Stimulated activated CD8-positive, alpha-beta memory T cell treated with anti-CD3 and anti-CD28 coated beads, Interleukin-15, amount 100 ng/mL, for 4 hours (primary cell): ENCODE measurements at places on chromosomes 5 and 9.

- no peak for DNase-seq
Observed at GRCh38 chr9:82736126-82736525, 326.8 kb downstream of the RASEF start.

GRCh38 chr9:14345354-14346230 is 31.7 kb upstream of the NFIB start:
- no peak for DNase-seq

DNA sequence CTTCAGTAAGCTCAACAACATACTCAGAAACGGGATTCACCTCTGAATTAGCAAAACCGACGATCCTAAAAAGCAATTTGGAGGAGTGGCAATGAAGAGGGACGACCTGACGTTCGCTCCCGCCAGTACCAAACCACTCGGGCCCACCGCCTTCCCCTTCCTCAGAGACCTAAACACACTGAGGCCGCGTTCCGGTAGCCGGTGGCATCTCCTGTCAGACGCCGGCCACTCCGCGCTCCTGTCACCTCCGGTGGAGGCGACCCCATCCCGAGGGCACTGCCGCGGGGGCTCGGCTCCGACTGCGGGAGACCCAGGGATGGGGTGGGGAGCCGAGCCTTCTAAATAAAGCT is 617 bp downstream of the PPP6C start:
- no peak for DNase-seq

DNA sequence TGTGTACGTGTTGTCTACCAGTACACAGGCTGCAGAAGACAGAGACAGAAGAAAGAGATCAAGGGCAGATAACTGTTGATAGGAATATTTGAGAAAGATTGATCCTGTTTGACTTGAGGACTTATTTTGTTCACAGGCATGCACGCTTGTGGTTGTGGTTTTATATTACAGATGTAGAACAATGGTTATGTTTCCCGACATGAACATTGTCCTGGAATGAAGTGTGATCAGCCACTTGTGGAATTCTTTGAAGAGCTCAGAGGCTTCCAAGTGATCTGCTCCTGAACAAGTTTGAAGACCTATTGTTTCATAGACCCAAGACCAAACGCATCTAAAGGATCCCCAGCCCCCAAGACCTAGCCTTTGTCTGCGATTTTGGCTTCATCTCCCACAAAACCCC is 13.7 kb downstream of the TEX53 start:
- DNase-seq: no peak

- DNase-seq: no peak
Observed at GRCh38 chr5:35162848-35163709, 67.2 kb downstream of the PRLR start.

GRCh38 chr5:101897914-101898313 is 398.2 kb downstream of the SLCO4C1 start:
- DNase-seq: no peak

DNA sequence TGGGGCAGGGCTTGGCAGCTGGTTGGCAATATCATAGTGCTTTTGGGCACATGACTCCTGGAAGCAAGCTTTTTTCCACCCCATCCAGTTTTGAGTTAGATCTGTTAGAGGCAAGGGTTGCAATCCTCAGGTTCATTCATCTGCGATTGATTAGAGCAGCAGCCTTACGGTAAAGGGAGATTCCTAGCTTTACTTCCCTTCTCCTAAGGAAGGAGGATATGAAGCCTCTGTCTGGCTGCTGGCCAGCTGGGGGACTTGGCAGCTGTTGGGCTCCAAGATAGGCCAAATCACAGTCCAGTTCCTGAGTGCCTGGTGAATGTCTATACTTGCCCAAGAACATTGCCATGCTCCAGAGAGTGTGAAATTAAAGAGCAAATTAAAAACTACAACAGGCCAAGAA is 113.4 kb upstream of the CCNH start:
- no peak for DNase-seq

DNA sequence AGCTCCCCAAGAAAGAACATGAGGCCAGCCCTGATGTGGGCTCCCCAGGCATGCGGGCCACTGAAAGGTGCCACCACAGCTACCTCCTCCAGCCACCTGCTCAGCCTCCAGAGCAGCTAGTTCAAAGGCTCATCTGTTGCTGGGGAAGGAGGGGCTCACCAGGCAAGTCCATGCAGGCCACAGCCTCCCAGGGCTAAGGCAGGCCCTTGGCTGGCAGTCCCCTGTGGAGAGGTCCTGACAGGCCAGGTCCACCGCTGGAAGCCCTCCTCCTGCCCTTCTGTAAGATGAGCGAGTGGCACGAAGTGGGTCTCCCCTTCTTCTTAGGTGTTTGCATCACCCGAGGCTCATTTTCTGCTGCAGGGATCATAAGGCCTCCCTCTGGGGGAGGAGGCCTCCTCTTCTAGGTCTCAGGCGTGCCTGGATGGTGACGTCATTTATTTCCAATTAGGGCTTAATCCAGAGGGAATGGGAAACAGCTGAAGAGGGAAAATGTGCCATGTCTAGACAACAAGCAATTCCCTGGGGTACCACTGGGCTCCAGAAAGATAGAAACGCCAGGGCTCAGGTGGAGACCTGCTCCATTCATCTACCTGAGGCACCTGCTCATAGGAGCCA is 91.6 kb downstream of the CFAP90 start:
- DNase-seq: no peak

GRCh38 chr9:78288214-78288892 is 8.6 kb upstream of the PSAT1 start:
- DNase-seq: no peak

DNA sequence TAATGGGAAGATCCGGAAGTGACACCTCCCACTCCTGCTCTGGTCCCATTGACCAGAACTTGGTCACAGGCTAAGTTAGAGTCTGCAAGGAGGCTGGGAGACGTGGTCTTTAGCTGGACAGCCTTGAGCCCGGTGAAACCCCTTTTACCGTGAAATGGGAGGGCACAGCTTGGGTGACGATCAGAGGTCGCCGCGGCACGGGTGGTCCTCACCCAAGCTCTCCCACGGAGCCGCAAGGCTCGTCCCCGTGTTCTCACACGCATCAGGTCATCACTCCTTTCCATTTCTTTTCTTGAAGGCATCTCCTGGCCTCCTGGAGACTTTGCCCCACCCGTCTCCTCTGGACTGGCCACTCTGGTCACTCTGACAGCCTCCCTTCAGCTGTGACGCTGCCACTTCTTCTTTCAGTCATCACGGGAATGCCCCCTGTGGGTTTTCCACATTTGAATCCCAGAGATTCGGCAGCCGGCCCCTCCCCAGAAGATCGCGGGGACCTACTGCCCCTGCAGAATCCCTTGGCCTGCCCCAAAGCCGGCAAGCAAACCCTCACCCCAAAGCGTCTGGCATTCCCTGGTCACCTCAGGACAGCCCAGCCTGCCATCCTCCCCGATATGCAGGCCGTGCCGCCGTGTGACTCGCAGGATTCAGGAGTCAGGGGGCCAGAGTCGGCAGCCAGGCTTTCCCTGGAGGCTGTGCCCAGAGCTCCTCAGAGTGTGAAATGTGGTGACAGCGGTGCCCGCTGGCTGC is 18.9 kb upstream of the EGFL7 start:
- DNase-seq: no peak

DNA sequence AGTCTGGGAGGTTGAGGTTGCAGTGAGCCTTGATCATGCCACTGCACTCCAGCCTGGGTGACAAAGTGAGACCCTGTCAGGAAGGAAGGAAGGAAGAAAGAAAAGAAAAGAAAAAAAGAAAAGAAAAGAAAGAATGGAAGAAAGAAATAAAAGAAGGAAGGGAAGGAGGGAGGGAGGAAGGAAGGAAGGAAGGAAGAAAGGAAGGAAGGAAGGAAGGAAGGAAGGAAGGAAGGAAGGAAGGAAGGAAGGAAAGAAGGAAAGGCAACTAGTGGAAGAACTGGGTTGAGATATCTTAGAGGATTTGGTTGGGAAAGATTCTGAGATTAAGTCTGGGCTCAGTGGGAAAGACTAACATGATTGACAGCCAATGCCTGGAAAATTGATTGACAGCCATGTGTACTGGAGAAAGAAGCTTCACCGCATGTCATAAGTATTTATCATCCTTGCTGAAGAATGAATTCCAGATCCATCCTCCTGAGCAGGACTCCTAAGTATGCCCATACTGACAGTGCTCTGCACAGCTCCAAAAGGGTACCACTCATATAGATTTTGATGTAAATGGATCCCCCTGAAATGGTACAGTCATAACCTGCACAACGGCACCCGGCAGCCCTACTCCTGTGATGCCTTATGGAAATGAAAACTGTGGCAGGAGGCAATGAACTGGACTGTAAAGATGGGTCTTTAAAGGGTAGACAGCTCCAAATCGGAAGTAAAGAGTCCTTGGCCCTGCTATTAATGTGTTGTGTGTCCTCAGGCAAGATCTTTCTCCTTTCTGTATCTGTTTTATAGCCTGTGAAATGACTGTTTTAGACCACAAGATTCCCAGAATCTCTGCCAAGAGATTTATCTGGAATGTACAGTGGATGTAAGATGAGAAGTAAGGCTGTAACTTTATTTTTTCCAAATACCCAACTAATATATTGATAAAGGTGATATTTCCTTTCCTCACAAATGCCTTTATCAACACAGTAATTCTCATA is 16.9 kb upstream of the ADRA1B start:
- no peak for DNase-seq

GRCh38 chr5:128876569-128877382 is 88.5 kb upstream of the SLC27A6 start:
- DNase-seq: no peak

- DNase-seq: no peak
Observed at GRCh38 chr9:131813116-131813515, 73.2 kb upstream of the RAPGEF1 start.

DNA sequence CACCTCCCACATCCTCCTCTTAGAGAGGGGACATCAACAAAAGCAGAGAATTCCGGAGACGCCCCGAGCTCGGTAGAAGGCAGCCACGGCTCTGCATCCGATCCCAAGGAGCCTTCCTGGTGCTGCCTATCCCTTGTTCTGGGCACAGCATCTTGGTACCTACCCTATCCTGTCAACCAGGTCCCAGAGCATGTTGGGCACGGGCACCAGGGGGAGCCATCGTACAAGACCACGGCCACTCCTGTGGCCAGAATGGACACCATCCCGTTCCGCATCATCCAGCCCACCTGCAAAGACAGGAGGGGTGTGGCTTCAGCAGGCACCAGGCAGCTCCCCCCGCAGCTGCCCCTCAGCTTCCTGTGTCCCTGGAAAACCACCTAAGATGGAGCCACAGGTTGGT is 62.7 kb upstream of the ZNF354A start:
- DNase-seq: no peak

DNA sequence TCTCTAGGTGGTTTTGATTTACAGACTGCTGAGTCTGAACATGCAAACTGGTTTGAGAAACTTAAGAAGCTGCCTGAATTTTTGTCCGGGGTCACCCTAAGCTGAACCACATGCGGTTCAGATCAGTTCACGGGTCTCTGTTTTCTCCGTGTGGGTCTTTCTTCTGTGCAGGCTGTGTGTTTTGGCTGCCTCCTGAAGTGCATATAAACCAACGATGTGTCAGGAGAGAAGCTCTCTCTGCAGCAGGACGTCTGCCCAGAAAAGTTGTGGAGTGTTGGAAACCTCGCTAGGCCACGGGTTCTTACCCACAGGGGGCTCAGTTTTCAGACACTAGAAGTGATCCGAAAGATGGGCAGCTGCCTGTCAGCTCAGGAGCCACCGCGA is 364.2 kb downstream of the IRX2 start:
- DNase-seq: no peak

- no peak for DNase-seq
Observed at GRCh38 chr5:31913808-31914207, 260.3 kb downstream of the GOLPH3 start.

DNA sequence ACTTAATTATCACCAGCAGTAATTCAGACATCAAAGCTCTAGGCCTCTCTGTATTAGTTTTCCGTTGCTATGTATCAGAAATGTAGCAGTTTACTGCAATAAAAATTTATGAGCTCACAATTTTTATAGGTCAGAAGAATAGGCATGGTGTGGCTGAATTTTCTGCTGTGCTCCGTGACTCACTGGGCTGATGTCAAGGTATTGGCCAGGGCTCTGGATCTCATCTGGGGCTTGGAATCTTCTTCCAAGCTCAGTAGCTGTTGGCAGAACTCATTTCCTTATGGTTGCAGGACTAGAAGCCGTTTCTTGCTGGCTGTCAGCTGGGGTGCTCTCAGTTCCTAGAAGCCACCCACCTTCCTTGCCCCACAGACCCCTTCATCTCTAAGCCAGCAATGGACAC is 66.3 kb downstream of the PSAT1 start:
- no peak for DNase-seq

DNA sequence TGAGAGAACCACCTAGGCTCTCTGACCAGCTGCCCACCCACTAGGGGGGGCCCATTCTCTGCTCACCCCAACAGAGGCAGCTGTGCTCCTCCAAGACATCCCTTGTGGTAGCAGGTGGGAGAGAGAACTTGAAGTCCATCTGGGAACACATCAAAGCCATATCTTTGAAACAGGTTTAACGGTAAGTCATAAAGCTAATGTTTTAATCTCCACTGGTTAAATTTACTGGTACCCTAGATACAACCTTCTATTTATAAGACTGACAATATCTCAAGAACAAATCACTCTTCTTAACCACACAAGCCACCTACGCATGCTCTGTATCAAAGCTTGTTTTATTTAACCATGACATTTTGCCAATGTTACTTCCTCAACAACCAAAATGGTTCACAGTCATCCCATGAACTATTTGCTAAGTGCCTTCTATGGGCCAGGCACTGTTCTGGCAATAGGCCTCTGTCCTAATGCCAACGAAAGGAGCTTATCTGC is 20.4 kb downstream of the AUH start:
- no peak for DNase-seq

GRCh38 chr5:173201636-173202265 is 33.3 kb downstream of the NKX2-5 start:
- no peak for DNase-seq

DNA sequence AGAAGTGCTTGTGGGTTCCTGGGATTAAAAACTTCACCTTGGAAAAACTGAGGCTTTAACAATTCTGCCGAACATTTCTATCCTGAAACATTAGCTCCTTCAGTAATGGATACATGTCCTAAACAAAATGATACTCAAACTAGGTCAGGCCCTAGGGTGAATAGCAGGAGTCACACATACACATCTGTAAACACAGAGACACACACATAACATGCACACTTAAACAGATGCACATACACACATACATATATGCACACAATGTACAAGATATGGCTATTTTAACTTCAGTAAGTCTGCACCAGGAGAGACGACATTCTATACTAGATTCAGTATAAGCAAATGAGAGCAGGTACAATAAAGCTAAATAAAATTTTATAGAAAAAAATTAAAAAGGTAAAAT is 124.4 kb downstream of the DCP2 start:
- DNase-seq: no peak
